ENCODE measurements at places on chromosomes 4 and X. TPM values are rescaled to one million over a fixed set of nuclear protein-coding genes. Genes with fewer than 3 reads are reported as not detected.
A peak's percentile ranks its signal among the peaks of the same experiment; 100 is the strongest.

DNA sequence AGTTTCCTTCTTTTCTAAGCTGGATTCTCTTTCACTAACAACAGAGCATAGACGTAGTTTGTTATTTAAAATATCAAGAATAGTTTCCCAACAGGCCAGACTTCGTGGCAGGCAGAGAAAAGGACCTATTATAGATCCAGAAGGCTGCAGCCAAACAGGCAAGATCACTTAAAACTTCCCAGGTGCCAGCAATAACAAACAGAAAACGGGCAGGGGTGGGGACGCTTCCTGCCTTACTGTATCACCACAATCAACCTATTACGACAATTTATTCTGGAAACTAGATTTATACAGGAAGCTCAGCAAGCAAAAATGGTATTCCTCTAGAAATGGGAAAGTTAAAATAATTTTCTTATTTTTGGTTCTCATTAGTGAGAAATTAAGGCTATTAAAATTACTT, 22.1 kb downstream of the RWDD4 start:
- no peak for DNase-seq
- H3K27me3 ChIP-seq, result no peaks in the 10 kb centered on the region
- H3K27ac ChIP-seq, result no peak overlapping the region
- no peak overlapping the region for H3K4me3 ChIP-seq
- no peaks in the 10 kb centered on the region for H3K4me1 ChIP-seq

DNA sequence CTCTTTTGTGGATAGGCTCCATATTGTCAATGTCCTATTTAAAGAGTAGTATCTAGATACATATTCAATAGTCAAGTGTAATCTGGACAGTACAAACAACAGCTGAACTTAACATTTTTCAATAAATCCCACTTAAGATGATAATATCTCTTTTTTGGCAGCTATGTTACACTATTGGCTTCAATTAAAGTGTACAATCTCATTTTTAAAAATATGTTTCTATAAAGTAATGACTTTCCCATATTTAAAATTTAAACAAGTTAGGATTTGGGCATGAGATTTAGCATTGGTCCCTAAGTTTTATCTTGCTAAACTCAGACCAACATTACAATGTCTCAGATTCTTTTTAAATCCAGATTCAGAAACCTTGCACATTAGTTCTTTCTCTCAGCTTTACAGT, 7.9 kb upstream of the JCHAIN start:
- H3K4me3 ChIP-seq, result no peak overlapping the region
- H3K27me3 ChIP-seq, result no peaks in the 10 kb centered on the region
- no peak overlapping the region for H3K27ac ChIP-seq
- no peaks in the 10 kb centered on the region for H3K4me1 ChIP-seq
- H3K36me3 ChIP-seq, result no peaks in the 10 kb centered on the region
- no peak for DNase-seq

DNA sequence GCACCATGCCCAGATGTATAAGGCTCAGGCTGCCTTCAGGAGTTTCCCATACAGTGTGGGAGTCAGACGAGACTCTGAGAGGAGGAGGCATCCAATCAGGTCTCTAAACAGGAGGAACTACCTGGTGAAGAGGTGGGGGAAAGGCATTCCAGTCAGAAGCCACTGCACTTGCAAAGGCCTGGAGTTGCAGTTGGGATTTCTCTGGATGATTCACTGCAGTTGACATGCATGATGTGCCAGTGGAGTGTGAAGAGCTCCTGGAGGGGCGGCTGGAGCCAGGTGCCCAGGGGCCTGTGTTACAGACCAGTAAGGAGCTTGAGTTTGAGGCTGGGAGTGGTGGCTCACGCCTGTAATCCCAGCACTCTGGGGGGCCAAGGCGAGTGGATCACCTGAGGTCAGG, 339.1 kb downstream of the ARHGAP10 start:
- peak overlapping the region; percentile 55 for H3K27ac ChIP-seq
- H3K36me3 ChIP-seq, result peaks cover 51% of the 10 kb centered on the region
- H3K27me3 ChIP-seq, result no peaks in the 10 kb centered on the region
- DNase-seq, result no peak
- H3K4me1 ChIP-seq, result peaks cover 75% of the 10 kb centered on the region
- no peak overlapping the region for H3K4me3 ChIP-seq

The F9 gene
- total RNA-seq, result not detected

DNA sequence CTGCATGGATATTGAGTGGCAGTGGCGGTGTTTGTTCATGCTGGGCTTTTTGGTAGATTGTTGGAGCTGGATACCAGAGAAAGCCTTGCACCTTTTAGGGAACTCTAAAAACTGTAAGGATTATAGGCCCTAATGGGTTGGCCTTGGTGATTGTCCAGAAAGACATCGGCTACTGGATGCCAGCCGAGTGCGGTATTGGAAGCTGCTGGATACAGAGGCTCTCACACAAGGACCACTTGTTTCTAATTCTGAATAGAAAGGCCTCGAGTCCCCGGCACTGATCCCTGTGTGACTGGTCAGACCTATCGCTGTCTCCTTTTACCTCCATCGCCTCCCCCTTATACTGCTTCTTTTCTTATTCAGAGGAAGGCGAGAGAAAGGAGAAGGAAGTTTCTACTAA, 27.3 kb upstream of the SCOC start:
- H3K36me3 ChIP-seq, result no peaks in the 10 kb centered on the region
- H3K4me1 ChIP-seq, result no peaks in the 10 kb centered on the region
- H3K27me3 ChIP-seq, result no peaks in the 10 kb centered on the region
- H3K27ac ChIP-seq, result no peak overlapping the region
- no peak for DNase-seq
- no peak overlapping the region for H3K4me3 ChIP-seq

The XKRX gene
- total RNA-seq, result not detected

The LINC00632 gene
- total RNA-seq, result 123 TPM

The CT55 gene
- total RNA-seq, result not detected

DNA sequence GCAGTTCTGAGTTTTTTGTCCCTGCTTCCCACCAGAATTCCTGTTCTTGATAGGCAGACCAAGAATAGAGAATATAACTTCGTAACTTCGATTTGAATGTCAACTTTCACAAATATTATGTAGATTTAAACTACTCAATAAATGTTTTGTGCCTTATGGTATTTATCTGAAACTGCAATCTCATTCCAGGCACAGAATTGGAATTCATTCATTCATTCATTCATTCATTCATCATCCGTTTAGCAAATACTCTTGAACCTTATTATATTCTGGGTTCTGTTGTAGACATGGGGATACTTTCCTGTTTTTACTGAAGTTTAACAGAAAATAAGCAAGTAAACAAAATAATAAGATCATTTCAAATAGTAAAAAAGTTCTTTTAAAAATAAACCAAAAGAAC, 324.4 kb downstream of the UNC5C start:
- no peak overlapping the region for H3K4me3 ChIP-seq
- H3K36me3 ChIP-seq, result no peaks in the 10 kb centered on the region
- H3K27me3 ChIP-seq, result no peaks in the 10 kb centered on the region
- no peaks in the 10 kb centered on the region for H3K4me1 ChIP-seq

DNA sequence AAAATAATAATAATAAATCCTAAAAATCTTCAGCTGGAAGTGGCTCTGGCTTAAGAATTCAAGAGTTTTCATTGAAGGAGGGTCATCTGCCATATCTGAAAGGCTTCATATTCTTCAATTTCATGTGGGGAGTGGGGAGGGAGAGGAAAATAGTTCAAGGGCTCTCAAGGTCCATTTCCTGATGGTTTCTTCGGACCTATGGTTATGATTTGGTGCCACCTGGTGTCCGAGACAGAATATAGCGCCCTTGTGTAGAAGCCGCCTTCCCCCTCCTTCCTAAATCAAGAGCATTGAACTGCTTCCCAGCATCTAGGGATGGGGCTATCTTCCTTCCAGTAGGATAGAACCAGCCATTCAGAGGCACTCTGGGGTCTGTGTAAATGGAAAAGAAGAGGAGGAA, 34.3 kb downstream of the NLGN3 start:
- H3K4me1 ChIP-seq, result peaks cover 6% of the 10 kb centered on the region
- H3K4me3 ChIP-seq, result no peak overlapping the region
- DNase-seq, result no peak
- H3K27ac ChIP-seq, result no peak overlapping the region
- no peaks in the 10 kb centered on the region for H3K36me3 ChIP-seq
- H3K27me3 ChIP-seq, result no peaks in the 10 kb centered on the region

DNA sequence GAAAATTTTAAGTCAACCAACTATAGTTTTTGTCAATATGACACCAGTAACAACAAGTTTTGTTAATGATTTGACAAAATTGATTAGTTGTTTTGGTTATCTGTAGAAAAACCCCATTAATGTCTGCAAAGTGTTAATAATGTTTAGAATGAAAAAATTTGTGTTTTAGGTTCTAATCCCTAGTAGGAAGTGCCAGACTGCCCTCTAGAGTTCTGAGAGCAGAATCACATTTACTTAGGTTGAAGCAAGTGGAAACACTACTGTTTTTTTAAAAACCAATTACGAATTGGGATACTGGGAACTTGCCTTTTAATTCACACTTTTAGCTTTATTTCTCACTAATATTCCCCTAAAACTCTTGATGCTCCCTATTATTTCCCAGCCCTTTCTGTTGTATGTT, 101.1 kb upstream of the CYLC1 start:
- H3K4me3 ChIP-seq, result no peak overlapping the region
- no peaks in the 10 kb centered on the region for H3K4me1 ChIP-seq
- no peaks in the 10 kb centered on the region for H3K36me3 ChIP-seq
- no peaks in the 10 kb centered on the region for H3K27me3 ChIP-seq

DNA sequence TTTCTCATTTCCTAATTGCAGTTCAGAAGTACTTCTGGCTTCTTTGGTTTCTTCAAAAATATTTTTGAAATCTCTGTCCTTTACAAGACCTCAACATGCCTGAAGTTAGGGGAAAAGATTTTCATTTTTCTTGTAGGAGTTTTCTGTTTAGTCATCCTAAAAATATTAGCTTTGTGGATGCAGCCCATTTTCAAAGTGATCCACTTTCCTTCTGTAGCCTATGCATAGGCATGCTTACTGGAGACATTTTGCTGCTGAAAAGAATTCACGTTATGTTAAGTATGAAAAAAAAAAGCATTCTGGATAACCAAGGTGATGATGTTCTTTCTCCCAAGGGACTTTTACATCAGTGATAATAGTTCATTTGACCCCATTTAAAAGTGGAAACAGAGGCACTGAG, 245.6 kb downstream of the THOC2 start:
- no peak for DNase-seq
- H3K4me3 ChIP-seq, result no peak overlapping the region
- no peak overlapping the region for H3K27ac ChIP-seq
- no peaks in the 10 kb centered on the region for H3K27me3 ChIP-seq

The FATE1 gene
- not detected for total RNA-seq

The FGD1 gene
- total RNA-seq, result 8.6 TPM

The ARSJ gene
- 1.2 TPM for total RNA-seq

The ABLIM2 gene
- 43.5 TPM for total RNA-seq

Data from left ventricle myocardium inferior (tissue), 1 donor.